Immature natural killer cell (primary cell): ENCODE measurements at places on chromosomes 4 and X.

GRCh38 chr4:56386091-56386490 lies 1.2 kb downstream of the AASDH start:
- DNase-seq: no peak

GRCh38 chrX:69082055-69082752 lies 83.0 kb downstream of the PJA1 start:
- DNase-seq: no peak

GRCh38 chr4:182478475-182478874 lies 235.3 kb downstream of the TENM3 start:
- peak; percentile 9 for DNase-seq

- peak; percentile 26 for DNase-seq
Observed at GRCh38 chr4:183099537-183100297, 660 bp downstream of the WWC2 start.

DNA sequence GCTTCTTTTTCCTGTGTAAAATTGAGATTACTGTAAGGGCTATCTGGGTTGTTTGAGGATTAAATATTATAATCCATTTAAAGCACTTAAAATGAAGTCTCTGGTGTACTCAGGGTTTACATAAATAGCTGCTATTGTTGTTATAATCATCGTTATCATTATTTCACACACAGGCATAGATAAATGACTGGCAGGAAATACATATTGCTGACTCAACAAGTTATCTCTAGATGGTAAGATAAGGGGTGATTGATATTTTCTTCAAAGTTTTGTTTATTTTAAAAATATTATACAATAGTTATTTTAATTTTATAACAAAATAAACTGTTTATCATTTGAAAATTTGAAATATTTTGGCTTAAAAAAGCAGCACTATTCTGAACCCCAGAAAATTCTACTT lies 134.3 kb upstream of the DCAF12L2 start:
- DNase-seq: no peak

DNA sequence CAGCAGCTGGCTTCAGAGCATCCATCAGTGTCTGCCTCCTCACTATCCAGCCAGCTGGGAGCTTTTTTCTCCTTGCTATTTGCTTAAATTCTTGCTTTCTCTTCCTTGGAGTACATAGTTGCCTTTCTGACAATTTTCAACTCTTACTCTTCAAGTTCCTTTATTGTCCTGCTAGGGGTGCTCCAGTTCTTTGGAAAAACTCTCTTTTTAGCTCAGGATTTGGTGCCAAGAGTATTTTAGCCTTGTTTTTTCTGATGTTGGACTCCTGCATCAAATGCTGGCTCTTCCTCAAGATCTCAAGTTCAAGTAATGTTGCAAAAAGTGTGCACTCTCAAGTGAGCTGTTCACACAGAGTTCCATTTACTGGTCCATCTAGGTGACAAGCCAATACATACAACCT lies 126.4 kb downstream of the KDR start:
- DNase-seq: no peak
